ENCODE measurements at places on chromosomes 2 and 18.

DNA sequence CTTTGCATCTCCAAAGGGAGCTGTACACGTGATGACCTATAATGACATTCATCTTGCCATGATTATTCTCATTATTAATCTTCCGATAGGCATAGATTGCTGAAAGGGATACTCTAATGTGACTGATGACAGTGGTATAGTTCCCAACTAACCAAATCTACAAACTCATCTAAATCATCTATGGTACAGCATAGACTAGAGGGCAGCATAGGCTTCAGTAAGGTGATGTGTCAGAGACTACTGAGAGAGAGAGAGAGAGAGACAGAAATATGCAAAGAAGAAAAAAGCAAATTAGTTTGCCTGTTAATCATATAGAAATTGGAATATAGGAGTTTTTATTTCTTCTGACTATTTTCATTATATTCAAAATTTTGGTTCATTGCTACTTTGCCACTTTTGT, 89.3 kb downstream of the CSRNP3 start:
- DNase-seq = no peak

GRCh38 chr2:217588266-217588665, 414.5 kb downstream of the TNS1 start:
- no peak for DNase-seq

DNA sequence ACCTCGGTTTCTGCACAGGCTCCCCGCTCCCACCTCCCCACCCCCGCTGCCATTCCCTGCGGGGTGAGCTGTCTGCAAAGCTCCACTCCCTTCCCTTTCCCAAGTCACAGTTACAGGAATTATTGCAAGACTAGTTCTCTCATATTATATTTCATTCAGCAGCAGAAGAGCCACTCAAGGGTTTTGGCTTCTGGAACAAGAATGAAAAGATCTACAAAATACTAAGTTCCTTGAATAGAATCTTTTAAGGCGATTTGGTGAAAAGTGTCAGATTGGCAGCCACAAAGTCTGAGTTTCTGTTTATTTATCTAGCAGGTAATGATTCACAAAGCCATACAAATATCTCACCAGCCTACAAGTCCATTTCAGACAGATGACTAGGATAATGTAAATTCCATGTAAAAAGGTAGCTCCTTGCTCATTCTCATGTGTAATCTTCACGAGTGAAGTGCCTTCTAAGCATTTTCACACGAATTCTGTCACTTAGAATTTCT, 221.9 kb upstream of the RBBP8 start:
- DNase-seq = no peak

GRCh38 chr2:99850084-99850710, 292.2 kb downstream of the AFF3 start:
- DNase-seq = no peak

GRCh38 chr2:122804494-122804893, 1049.0 kb downstream of the TSN start:
- no peak for DNase-seq

DNA sequence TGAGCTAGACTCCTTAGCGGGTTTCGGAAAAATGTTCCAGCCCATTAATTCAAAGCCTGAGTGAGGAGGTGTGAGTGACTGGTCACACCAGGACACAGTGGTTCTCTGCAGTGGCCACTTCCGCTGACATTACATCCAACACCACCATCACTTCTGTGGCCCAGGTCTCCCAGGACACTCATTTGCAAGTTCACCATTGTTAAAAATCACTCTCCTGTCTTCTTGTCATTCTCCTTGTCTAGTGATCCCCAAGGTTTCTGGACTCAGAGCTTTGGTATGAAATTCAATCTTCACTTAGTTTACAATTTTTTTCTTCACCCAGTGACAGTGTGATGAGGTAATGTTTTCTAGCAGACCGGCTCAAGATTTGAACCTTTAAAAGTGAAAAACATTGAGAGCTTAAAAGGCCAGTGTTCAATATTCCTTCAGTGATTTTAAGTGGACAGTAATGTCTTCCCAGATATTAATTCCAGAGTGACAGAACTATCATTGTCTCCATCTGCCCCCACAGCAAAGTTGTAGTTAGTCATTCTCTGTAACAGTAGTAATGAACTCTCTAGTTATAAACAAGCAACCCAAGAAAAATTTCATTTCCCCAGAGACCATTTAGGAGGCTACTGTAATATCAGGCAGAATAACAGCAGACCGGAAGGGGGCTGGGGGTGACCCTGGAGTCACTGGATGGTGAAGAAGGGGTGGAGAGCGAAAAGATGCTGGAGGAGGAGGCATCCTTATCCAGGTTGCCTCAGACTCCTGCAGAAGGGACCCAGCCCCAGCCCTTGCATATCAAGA, 164.9 kb downstream of the GFPT1 start:
- DNase-seq = no peak

- no peak for DNase-seq
These were observed 7.9 kb downstream of the SF3B1 start for GRCh38 chr2:197426723-197427603.

DNA sequence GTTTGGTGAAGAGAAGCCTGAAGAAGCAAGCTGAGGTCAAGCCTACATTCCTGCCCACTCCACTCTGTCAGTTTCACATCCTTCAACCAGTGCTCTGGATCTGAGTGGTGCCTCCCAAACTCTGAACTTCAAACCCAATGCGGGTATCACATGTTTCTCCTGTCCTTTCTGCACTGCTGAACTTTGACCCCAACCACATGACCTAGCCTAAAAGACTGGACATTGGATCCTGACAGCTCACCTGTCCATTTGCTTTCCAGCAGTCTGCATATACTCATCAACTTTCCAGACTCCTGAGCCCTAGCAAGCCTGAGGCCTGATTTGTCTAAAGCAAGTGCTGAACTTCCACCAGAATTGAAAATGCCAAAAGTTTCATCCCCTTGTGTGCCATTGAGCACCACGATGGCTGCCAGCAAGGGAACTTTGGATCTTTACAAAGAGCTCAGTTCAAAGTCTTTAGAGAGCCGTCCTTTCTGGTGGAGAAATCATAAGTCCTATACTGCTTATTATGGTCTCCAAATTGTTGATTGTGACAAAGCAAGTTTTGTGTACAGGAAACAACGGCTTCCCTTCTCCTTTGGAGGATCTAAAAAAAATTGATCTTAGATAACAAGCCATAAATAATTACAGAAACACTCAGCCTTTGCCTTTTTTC, 37.6 kb upstream of the ITGA6 start:
- DNase-seq = no peak

DNA sequence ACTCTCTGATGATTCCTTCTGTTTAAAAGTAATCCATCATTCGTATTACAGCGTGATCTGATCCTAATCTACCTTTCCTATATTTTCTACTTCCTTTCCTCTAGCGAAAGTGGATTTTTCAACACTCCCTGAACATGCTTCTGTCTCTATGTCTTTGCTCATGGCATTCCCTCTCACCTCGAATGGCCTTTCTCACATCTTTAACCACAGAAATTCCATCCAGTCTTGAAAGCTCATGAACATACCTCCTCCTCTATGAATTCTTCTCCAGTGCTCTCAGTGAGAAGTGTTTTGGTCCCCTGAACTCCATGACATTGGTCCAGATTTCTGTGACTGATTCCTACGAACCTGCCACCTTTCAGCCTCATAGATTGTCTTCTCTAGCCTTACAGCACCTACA, 323.2 kb downstream of the RAD51AP2 start:
- no peak for DNase-seq

DNA sequence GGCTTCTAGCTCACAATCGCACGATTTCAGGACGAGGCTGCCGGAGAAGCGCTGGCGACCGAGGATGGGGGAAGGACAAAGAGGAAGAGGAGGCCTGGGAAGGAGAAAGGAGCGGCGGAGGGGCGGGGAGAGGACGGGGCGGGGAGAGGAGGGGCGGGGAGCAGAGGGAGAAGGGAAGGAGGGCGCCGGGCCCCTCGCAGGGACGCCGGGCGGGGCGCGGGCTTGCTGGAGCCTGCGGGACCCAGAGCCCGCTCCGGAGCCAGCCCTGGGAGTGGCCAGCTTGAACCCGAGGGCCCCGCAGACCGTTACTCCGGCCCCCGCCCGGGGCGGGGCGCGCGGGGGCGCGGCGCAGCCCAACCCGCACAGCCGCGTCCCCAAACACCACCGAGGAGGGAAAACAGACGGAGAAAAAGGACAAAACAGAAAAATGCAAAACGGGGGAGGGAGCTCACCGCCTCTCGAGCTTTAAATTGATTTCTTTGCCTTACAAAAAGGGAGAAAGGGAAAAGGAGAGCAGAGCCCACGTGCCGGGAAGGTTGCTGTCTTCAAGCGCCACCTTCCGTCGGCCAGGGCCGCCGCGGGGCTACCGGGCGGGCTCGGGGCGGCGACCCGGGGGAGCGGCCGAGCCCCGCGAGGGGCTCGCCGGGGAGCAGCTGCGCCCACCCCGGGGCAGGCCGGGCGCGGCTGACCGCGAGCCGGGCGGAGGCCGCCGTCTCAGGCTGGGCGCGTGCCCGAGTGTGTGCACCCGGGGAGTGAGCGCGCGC, 781 bp upstream of the SOX11 start:
- DNase-seq = no peak

- DNase-seq = no peak
These were observed 81.3 kb upstream of the PIK3C3 start for GRCh38 chr18:41873730-41874129.

DNA sequence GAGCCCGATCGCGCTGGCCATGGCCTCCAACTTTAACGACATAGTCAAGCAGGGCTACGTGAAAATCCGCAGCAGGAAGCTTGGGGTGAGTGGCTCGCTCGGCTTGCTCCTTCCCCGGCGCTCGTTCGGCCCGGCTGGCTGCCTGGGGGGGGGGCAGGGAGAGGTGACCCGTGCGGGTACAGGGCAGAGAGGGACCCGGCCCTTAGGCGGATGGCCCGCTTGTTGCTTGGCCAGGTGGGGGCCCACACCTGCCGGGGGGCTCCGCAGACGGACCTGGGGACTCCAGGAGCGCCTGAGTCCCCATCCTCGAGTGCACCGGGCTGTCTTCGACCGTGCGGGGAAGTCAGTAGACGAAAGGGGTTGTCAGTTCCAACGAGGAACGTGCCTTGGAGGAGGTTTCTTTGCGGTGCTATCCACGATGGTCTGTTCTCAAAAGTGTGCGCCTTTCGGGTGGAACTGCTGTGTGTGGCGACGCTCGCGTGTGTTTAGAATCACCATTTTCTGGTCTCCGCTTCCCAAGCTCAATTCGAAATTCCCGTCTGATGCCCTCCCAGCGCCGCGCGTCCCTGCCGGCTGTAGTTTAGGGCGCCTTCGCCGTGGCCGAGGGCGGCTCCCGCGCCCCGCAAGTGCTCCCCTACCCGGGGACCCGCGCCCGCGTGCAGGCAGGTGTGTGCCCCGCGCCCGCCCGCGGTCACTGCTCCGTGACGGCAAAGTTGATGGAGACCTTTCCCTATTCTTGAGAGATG, 711 bp downstream of the DOK6 start:
- DNase-seq = no peak

DNA sequence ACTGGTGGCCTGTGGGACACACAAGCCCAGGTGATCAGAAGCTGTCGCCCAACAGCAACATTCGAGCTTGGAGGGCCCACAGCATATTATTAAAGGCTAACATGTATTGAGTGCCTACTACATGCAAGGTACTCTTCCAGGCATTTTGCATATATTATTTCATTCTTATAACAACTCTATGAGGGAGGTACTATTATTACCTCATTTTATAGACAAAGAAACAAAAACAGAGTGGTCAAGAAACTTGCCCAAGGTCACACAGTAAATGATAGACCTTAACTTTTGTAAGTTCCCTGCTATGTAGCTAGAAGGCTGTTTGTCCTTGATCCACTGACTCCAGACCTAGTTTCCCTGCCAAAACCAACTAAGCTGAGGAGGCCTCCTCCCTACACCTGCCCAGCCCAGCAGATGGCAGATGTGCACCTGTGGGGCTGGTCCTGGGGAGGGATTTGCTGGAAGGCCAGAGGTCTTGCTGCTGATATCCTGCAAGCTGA, 35.7 kb downstream of the KANSL3 start:
- DNase-seq = no peak

DNA sequence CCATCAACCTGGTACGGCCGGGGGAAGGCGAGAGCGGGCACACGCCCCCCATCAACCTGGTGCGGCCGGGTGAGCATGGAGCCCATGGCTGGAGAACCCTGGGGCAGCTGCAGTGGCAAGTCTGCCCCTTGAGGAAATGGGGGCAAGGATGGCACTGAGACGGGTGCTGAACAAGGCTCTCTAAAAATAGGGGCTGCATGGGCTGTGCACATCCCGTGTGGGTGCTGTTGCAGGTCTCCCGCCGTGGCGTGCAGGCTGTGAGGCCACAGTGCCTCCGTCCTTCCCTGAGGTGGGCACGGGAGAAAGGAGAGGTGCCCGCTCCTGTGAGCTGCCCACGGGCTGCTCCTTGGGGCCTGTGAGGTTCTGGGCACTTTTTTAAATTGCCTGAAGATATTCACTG, 99.2 kb downstream of the NFATC1 start:
- no peak for DNase-seq

DNA sequence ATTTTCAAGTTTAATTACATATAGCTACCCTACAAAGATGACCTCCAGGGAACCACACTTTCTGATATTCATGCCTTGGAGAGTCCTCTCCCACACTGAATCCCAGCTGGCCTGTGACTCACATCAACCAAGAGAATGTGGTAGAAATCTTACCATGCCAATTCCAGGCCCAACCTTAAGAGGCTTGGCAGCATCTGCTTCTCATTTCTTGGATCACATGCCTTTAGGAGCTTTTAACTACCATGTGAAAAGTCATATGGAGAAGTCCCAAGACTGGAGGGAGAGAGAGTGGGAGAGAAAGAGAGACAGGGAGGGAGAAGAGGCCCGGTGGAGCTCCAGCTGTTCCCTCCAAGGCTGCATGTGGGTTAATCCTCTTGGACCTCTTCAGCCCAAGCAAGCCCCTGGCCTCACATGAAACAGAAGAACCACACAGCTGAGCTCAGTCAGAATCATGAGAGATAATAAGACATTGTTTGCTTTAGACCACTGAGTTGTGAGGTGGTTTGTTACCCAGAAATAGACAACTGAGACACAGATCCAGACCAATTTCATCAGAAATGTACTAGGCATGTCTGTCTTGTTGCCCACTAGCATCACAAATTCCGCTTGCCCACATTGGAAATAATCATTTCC, 190.7 kb downstream of the MTCL1 start:
- DNase-seq = no peak
